ENCODE measurements at places on chromosomes 2 and 18.

DNA sequence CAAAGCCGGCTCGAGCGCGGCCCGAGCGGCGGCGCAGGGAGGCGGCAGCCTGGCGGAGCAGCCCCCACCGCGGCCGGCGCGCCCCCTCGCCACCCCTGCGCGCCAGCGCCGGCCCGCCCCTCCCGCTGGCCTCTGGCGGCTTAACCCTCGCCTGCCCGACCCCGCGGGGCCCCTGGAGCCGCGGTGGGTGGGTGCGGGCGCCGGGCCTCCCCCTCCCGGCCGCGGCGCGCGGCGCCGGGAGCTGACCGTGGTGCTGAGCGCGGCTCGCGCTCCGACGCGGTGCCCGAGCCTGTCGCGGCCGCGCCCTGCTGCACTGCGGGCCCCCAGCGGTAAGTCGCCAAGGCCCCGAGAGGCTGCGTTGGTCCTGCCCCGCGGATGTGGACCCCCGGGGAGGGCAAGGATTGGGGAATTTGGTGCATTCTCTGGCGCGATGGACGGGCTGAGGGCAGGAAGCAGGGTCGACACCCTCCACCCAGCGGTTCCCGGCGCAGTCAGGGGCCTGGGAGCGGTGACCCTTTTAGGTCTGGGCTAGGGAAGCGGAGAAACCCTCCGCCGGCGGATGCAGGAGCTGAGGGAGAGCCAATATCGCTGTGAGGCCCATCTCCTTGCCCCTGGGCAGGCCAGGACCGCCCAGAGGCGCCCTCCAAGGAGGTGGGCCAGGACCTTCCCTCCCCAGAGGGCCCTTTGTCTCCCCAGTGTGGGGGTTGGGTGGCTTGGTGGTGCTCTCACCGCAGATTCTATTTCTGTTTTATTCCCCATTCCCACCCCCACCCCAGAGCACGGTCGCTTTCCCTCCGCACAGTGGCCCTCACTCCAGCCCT, 923 bp downstream of the AMER3 start:
- no peak for DNase-seq

DNA sequence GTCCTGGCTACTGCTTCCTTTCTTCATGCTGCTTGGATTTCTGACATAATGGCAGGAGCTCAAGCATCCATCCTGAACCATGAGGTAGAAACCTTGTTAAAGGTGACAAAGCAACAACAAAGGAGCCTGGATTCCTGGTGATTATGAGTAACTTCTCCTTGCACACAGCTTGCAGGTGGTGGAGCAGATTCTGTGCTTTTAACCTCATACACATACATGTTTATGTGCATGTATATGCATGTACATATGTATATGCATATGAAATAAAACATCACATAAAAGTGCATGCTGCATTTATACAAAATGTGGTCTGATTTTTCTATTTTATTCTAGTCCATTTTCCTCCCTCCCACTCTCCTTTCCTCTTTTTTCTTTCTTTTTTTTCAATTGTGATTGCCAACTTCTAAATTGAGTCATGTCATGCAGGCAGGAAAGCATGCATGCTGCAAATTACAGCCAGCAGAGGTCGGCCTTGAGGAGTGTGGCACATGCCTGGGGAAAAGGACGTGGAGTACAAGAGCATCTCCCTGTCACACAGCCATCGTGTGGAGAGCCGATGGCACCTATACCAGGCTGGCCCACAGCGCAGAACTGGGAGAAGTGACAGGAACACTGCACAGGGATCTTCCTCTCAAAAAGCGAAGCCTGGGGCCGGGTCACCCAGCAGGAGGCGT, 17.9 kb downstream of the LCT start:
- no peak for DNase-seq

GRCh38 chr18:54134053-54134452, 90.4 kb downstream of the MBD2 start:
- no peak for DNase-seq

GRCh38 chr2:75607988-75608683, 38.4 kb upstream of the MRPL19 start:
- DNase-seq, result no peak

DNA sequence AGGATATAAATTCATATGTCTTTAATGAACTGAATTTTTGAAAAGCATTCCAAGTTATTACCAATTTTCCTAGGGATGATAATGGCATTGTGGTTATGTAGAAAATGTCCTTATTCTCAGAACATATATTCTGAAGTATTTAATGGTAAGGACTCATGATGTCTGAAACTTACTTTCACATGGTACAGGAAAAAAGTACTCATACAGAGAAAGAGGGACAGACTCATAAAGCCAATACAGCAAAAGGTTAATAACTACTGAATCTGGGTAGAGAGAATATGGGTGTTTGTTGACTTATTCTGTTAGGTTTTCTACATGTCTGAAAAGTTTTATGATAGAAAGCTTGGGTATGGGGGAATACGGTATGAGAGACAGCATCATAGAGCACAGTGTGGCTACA, 84.3 kb upstream of the SERTAD2 start:
- no peak for DNase-seq

- DNase-seq, result no peak
Observed at GRCh38 chr2:182186132-182186735, 200.6 kb downstream of the PPP1R1C start.

DNA sequence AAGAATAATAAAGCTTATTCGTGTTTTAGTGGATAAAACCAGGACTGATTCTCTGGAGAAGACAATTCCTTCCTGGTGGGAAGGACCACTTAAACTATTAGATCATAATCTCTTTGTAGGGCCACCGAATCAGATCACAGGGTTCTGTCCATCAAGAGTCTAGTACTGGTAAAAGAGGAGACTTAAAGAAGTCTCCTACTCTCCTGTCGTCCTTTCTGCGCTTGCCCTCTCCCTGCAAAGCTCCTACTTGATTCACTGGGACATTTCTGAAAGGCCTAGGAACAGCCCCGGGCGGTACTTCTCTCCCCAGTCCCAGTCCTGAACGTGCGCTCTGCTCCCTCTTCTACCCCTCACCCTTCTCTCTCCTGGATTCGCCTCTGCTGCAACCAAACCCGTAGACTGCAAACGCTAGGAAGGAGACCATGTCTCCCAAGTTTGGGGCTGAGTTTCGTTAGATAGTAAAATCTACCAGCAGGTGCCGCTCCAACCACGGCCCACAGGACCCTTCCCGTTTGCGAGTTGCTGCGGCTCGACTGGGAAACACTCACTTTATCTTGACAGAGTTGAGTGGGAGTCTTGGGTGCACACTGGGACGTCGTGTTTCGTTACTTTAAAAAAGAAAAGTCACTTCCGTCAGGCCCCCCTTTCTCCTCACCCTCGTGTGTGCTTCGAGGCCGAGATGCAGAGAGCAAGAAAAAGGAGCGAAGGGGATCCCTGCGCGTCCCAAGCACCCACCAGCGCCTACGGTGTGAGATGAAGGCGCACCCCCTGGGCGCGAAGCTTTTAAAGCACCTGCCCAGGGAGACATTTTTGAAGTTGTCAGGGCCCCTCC, 923 bp downstream of the FIGLA start:
- DNase-seq, result peak; percentile 45

GRCh38 chr2:16188261-16188890, 248.0 kb downstream of the MYCN start:
- no peak for DNase-seq
